Brain (organoid and tissue), 16 donors: ENCODE measurements at places on chromosomes 7 and 10.

GRCh38 chr7:113504691-113505090 is 386.3 kb upstream of the SMIM30 start:
- no peak for DNase-seq

GRCh38 chr10:62580396-62580795 is 206.2 kb downstream of the ZNF365 start:
- DNase-seq, result no peak

GRCh38 chr10:7255517-7255916 is 155.3 kb downstream of the SFMBT2 start:
- DNase-seq, result no peak

GRCh38 chr7:23242321-23242720 is 4.3 kb upstream of the GPNMB start:
- no peak for DNase-seq

- DNase-seq, result no peak
Observed at GRCh38 chr7:133429371-133429770, 176.5 kb downstream of the EXOC4 start.

DNA sequence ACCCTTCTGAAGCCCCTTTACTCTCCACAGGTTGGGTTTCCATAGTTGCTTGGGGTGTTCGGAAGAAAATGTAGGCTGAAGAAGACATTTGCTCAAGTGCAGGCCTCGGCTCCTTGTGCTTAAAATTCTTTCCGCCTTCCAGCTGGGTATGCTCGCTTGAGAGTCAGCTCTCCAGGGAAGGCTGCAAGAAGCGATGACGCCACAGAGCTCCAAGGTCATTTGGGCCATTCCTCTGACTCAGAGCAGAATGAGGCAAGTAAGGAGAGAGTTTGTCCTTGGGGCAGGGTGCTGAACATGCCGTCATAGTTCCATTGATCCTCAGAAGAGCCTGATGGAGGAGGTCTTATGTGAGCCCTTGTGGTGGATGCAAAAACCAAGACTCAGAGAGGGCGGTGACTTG is 27.4 kb upstream of the HSPA12A start:
- DNase-seq, result no peak

- DNase-seq, result no peak
Observed at GRCh38 chr10:10528563-10528910, 489.1 kb upstream of the CELF2 start.

DNA sequence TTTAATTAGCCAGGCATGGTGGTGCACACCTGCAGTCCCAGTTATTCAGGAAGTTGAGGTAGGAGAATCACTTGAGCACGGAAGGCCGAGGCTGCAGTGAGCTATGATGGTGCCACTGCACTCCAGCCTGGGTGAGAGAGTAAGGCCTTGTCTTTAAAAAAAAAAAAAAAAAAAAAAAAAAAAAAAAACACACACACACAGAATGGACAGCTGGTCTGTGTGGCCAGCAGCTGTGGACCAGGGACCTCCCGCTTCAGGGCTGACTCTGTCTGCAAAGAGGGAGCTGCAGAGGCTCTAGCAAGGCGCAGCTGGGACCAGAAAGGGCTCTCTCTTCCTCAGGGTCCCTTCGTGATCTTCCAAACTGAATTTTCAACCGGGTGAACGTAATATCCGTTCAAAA is 53.6 kb upstream of the DNAAF5 start:
- DNase-seq, result peak; percentile 20
